ENCODE measurements at places on chromosomes 3 and 15. TPM values are rescaled to one million over a fixed set of nuclear protein-coding genes. Genes with fewer than 3 reads are reported as not detected.

DNA sequence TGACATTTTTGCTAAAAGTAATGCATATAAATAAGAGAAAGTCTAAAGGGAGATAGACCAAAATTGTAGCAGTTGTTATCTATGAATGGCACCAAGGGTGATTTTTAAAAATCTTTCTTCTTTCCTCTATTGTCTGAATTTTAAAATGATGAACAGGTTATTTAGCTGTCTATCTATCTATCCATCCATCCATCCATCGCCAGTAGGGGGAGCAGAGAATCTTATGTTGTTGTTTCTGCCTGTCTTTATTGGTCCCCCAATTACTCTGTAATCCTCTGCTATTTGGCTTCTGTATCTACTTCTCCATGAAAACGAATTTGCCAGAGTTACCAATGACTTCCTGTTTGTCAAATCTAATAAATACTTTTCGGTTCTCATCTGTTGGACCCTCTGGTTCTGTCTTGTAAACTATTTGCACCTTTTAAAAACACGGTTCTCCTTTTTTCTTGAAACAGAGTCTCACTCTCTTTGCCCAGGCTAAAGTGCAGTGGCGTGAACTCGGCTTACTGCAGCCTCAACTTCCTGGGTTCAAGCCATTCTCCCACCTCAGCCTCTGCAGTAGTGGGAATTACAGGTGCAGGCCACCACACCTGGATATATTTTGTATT, 86.0 kb downstream of the ECT2 start:
- peak; percentile 34 for DNase-seq

The MME gene
- total RNA-seq = 19.4 TPM

DNA sequence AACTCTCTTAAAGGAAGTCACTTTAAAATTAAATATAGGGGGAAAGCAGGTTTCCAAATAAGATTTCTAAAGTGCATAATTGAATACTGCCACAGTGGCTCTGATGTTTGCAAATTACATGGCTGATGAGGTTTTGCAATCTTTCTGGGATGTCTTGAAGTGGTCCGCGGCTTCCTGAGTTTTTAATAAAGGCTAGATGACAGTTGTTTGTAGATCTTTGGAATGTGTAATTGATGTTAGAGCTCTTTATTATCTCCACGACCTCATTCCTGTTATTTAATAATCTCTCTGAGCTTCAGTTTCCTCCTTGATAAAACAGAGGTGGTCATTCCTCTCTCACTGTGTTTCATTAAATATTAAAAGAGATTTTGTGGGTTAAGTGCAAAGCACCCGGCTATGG, 27.0 kb upstream of the CEMIP start:
- DNase-seq = no peak

DNA sequence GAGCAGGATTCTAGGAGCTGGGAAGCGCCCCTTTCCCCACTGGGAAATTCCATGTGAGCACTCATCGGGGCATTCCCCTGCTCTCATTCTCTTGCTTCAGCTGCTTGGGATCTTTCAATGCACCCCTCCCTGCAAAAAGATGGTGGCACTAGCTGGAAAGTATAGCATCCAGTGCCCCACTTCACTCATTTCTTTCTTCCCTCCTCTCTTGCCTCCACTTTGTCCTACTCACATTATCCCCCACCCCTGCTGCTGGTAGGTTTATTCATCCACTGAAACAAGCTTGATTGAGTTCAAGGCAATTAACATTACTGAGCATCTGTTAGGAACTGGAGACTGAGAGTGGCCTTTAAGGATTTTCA, 84.8 kb upstream of the LIMD1 start:
- DNase-seq = no peak

- DNase-seq = no peak
Measured at GRCh38 chr3:172542999-172543398, 19.8 kb upstream of the TNFSF10 start.

- DNase-seq = no peak
Measured at GRCh38 chr15:100328796-100329195, 13.0 kb downstream of the ADAMTS17 start.

- no peak for DNase-seq
Measured at GRCh38 chr15:90036343-90036742, 35.2 kb downstream of the ZNF710 start.

The AMT gene
- 0.36 TPM for total RNA-seq

GRCh38 chr3:194871143-194871863, 185.6 kb downstream of the FAM43A start:
- DNase-seq = peak; percentile 91

- DNase-seq = peak; percentile 82
Measured at GRCh38 chr3:129409541-129409940, 18.9 kb downstream of the EFCAB12 start.

DNA sequence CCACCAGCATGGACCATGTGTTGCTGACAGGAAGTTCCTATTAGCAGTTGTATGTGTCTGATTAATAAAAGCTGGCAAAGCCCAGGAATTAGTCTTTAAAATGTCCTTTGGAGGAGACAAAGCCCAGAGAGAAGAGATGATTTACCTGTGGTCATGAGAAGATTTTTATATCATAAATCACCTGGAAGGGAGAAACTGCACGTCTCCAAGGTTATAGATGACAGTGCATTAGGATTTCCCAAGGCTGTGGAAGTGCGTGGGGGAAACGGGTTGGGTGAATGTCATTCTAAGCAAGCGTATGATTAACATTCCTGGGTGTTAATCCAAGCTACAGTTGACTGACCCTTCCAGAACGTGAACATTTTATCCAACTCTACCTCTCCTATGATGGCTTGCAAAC, 76.6 kb downstream of the SLC6A11 start:
- DNase-seq = no peak

GRCh38 chr3:12396471-12396870, 87.8 kb upstream of the TSEN2 start:
- DNase-seq = no peak

DNA sequence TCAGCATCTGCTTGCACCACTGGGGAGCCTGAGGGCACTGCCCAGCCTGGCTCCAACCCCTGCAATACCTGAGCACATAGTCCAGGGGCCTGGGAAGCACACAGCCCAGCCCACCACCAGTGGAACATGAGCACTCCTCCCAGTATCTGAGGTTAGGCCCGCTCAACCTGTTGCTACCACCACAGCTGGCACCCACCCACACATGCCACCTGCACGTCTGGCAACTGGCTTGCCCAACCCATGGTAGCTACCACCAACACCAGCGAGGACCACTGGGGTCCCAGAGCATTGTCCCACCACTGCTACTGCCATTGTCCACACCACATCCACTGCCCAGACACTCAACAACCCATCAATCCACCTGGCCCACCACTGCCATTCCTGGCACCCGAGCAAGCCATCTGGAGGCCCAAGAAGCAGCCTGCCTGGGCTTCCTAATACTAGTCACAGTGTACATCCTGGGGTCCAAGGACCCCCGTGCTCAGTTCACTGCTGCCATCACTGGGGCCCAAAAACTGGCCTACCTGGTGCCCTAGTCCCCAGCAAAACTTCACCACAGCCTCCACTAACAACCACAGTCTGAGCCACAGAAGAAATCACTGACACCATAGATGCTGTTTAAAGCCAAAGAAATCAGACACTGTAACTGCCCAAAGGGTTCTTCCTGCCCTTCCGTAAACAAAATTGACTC, 62.1 kb upstream of the TBC1D23 start:
- DNase-seq = peak; percentile 24

DNA sequence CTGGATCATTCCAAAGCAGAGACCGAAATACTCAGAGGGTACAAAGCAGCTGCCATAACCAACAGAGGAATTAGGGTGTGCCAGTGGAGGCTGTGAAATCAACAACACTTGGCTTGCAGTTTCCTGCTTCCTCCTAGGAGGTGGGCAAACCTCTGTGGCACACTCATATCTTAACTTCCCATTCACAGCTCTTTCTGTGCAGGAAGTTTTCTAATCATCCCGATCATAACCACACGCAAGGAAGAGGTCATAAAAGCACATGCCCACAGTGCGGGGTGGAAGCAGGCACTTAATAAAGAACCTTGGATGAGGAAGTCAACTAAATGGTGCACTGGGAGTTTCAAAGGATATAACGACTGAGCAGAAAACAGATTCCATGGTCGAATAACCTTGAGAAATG, 5.1 kb downstream of the SCAMP2 start:
- no peak for DNase-seq

The IGSF10 gene
- under 0.01 TPM for total RNA-seq

GRCh38 chr3:135097276-135097946, 302.4 kb downstream of the EPHB1 start:
- no peak for DNase-seq

- DNase-seq = peak; percentile 44
Measured at GRCh38 chr15:70559265-70560239, 203.8 kb downstream of the UACA start.

GRCh38 chr15:85600001-85600400, 194.7 kb downstream of the KLHL25 start:
- no peak for DNase-seq

- DNase-seq = no peak
Measured at GRCh38 chr3:115660646-115661337, 37.5 kb downstream of the GAP43 start.

The CAMKV gene
- total RNA-seq = not detected

The ZNF80 gene
- not detected for total RNA-seq

The EPHA3 gene
- total RNA-seq = 0.18 TPM

- no peak for DNase-seq
Measured at GRCh38 chr3:66099541-66100065, 60.9 kb upstream of the MAGI1 start.

GRCh38 chr3:157586293-157586692, 83.1 kb upstream of the VEPH1 start:
- no peak for DNase-seq

DNA sequence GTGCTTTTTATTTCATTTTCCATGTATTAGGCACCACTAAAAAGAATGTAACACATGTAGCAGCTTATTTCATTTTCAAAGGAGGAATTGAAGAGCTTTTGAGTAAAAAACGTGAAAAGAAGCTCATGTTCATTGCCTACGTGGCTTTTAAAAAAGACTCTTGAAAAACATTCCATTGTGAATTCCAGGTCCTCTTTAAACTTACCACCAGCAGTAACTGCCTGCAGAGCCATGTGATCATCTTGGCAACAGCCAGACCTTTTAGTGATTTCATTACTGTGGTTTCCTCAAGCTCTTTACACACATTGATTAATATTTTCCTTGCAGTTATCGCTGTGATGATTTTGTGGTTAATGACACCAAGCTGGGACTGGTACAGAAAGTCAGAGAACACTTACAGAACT, 43.8 kb upstream of the FBXL22 start:
- DNase-seq = peak; percentile 97

The BFSP2 gene
- not detected for total RNA-seq

DNA sequence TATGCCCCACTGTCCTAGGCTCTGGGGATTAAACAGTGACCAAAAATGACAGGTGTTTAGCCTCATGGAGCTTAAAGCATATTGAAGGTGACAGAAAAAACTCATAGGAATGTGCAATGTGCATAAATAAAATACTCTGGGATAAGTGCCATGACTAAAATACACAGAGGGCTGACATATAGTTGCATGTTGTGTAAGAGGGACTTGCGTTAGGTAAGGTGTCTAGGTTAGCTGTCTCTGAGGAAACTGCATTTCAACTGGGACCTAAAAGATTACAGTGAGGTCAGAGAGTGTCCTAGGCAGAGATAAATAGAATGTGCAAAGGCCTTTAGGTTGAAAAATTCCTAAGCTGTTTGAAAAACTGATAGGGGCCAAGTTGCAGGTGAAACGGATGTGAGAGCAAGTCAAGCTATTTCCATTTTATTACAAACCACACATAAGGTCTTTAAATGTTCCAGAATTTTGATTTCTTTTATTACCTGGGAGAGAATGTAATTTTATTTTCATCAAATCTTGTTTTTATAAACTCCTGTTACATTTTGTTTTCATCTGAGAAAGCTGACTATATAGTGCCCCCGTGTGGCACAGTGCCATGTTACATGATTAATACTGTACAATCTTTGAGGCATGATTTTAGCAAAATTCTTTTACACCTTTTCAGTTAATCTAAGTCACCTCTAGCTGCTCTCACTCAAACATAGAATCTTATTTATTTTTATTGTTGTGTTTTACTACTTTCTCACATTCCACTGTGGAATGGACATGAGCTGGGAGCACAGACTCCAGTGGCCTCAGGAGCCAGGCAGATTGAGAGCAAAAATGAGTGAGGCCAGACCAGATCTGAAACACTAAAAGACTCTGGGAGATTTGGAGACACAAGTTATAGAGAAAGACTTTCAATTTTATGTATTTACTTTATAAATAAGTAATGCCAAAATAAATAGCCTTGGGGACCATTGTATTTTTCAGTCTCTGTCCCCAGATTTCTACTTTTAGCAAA, 259.6 kb upstream of the ZNF717 start:
- DNase-seq = peak; percentile 44

GRCh38 chr3:144265542-144266100, 294.0 kb downstream of the DIPK2A start:
- no peak for DNase-seq

- no peak for DNase-seq
Measured at GRCh38 chr3:50604628-50605588, 6.7 kb downstream of the CISH start.

GRCh38 chr3:68936856-68937255, 4.5 kb upstream of the TAFA4 start:
- no peak for DNase-seq

The KCNMB2 gene
- total RNA-seq = not detected

DNA sequence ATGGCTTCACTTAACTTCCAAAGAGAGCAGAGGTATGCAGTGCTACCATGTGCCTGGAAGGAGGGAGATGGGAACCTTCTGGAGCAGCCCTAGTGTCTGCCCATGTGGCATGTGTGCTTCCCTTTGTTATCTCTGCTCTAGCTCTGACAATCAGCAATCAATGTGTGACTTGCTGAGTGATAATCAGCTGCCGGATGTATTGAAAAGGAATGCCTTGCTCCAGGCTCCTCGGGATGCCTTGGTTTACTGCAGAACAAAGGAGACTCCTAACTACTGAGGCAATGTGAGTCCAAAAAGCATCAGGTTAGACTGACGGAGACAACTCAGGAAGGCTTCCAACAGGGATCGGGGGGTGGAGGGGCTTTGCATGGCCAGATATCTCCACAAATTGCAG, 36.0 kb upstream of the CORO2B start:
- DNase-seq = no peak

Measured in IMR-90 (cell line).